NCI-H748 treated with DMSO at 0.1 percent for 48 hours (cell line): ENCODE measurements at places on chromosomes 16 and 17.

DNA sequence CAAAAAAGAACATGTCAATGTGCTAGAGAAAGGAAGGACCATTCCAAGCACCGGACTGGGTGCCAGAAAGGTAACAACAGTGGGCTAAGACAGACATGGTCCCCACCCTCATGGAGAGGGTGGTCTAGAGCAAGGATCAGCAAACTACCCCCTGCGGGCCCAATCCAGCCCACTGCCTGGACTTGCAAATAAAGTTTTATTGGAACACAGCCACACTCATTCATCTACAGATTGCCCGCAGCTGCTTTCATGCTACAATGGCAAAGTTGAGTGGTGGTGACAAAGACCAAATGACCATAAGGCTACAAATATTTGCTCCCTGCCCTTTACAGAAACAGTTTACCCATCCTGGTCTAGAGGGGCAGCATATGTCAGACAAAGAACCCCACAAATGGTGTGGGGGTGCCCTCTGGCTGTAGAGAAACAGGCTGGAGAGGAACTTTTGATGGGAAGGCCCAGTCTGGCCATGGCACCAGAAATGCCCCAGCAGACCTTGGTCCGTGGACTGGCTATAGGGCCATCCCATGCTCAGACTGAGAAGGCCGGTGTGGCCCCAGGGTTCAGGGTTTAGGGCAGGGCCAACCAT, 15.2 kb downstream of the CDH5 start:
- no peak for DNase-seq

- no peak for DNase-seq
Observed at GRCh38 chr17:67491009-67491680, 114.1 kb downstream of the PITPNC1 start.

DNA sequence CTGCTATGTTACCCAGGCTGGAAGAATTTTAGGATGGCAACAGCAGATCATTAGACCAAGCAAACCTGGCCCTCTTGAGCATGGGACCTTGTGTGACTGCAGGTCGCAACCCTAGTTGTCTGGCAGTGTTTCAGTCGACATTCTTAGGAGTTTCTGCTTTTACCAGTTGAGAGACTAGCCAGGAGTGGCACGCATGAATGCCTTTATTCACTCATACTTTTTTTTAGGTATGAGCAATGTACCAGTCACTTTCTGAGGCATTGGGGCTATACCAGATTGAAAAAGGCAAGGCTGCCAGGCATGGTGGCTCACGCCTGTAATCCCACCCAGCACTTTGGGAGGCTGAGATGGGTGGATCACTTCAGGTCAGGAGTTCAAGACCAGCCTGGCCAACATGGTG, 28.2 kb upstream of the HAS3 start:
- DNase-seq, result no peak

- DNase-seq, result no peak
Observed at GRCh38 chr16:11058832-11059231, 114.5 kb downstream of the CLEC16A start.

DNA sequence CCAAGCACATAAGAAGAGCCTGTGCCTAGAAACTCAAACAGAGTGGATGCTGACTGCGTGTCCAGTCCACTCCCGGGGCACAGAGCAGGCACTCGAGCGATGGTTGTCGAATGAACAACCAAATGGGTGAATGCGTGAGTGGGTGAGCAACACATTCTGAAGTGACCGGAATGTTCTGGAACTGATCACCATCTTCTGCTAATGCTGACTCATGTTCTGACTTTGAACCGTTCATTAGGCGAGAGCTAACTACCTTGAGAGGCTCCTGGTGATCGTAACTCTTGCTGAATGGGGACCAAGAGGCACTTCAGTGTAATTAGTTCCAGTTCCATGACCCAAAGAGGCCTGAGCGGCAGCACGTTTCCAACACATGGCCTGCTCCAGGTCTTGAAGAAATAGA, 37.9 kb downstream of the IRF8 start:
- no peak for DNase-seq

- DNase-seq, result no peak
Observed at GRCh38 chr17:35338230-35338629, 35.2 kb downstream of the SLFN11 start.

GRCh38 chr16:27460213-27460612, 58.2 kb downstream of the IL21R start:
- DNase-seq, result no peak

DNA sequence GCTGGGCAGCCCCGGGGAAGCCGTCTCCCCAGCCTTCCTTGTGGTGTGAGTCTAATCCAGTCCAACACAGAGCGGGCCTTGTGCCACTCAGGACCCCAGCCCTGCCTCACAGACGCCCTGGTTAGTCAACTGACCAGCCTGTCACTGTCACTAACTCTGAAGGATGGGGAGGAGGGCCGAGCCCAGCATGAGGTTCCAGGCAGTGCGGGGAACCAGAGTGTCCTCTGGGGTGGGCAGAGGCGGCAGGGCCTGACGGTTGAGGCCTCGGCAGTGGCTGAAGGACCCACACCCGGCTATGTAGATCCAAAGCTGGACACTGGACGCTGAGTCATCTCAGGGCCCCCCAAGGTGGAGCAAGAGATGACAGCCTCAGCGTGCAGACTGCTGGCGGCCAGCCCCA, 8.6 kb downstream of the RPUSD1 start:
- no peak for DNase-seq

DNA sequence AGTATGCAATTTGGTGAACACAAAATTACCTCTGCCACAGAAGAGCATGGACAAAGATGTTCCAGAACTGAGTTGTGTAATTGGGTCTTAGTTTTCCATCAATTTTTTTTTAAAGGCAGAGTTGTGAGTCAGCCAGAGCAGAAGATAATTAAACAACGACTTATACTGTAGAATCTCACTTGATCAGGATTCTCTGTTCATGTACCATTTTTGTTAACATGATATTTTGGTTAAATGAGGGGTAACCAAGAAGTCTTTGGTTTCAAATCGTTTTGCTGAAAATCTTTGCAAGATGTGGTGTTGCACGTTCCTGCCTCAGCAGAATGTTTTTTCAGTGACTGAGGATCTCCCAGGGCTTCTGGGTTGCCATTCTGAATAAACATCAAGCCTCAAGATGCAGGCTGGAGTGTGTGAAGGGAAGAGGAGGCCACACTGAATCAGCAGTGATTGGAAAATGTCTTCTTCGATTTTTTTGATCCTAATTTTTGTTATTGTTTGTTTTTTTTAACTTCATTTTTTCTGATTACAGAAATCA, 232.6 kb upstream of the IRX3 start:
- DNase-seq, result no peak

DNA sequence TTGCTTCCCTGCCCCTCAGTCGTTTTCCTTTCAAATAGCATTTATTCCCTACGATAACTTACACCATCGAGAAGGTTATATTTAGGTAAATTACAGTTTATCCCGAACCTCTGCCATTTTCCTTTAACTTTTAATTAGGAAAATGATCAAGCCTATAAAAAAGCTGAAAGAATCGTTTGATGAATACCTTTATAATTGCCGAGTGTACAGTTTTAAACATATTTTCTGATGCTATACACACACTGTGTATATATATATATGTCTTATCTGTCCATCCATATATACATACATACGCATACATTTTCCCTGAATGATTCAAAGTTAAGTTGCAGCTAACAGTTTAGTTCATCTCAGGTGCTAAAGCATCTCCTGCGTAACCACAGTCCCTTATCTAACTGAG, 56.6 kb upstream of the CRISPLD2 start:
- DNase-seq, result no peak

- no peak for DNase-seq
Observed at GRCh38 chr17:78957128-78957527, 22.6 kb downstream of the LGALS3BP start.

DNA sequence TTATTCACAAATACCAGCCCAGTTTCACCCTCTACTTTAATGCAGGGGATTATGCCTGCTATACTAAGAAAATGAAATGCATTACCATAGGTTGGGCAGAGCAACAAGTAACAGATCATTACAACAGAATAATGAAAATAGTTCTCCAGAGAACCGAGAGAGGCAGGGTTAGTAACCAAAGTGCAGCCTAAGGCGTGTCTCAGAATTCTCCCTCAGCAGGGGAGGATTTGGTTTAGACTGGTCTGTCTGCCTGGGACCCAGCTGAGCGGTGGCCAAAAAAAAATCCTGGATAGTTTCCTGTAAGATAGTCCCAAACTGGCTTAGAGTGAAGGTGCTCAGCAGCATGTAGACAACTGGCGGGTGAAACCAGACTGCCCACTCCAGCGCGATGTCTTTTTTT, 30.8 kb upstream of the ADCY7 start:
- no peak for DNase-seq

DNA sequence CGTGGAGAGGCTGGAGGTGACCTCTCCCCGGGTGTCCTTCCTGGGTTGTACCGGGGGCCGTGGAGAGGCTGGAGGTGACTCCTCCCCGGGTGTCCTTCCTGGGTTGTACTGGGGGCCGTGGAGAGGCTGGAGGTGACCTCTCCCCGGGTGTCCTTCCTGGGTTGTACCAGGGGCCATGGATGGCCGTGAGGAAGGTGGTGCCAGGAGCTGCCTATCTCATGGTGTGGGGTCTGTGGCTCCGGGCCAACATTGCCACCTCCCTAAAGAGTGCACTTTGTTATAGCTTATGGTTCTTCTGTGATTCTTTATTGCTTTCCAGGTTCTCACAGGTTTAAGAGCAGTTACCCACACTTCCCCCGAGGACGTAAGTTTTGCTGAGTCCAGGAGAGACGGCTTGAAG, 86.3 kb upstream of the ZNF750 start:
- no peak for DNase-seq

GRCh38 chr17:79937391-79938335, 98.0 kb downstream of the TBC1D16 start:
- DNase-seq, result no peak

DNA sequence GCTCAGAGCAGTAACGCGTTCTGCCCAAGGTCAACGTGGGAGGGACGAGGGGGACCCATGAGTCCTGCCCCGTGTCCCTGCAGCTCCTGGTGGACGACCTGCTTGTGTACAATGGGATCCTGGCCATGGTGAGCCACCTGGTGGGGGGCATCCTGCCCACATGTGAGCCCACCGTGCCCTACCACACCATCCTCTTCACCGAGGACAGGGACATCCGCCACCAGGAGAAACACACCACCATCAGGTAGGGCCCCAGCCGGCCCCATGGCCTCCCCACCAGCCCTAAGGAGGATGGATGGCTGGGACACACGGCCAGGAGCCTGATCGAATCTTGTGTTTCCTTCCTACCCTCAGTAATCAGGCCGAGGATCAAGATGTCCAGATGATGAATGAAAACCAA, 227.6 kb downstream of the KATNIP start:
- DNase-seq, result no peak

GRCh38 chr17:78889531-78889930, 13.5 kb downstream of the CEP295NL start:
- no peak for DNase-seq

- no peak for DNase-seq
Observed at GRCh38 chr16:82016964-82017363, 5.7 kb upstream of the SDR42E1 start.

DNA sequence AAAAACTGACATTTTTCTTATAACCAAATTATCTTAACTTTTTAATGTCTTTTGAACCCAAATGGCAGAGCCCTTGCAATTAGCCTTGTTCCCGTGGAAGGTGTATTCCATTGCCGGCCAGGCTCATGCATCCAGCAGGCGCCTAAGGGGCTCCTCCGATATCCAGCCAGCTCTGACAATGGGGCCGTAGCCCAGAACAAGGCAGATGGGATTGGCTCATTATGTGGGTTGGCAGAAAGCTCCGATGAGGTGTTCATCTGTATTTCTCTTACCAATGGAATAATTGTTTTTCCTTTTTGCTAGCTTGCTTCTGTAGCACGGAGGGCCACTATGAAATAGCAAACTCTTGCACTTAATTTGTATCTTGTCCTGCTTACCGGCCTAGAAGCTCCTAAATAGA, 208.2 kb upstream of the CHMP6 start:
- no peak for DNase-seq

GRCh38 chr17:16293931-16294330, 59.3 kb downstream of the CENPV start:
- DNase-seq, result no peak

DNA sequence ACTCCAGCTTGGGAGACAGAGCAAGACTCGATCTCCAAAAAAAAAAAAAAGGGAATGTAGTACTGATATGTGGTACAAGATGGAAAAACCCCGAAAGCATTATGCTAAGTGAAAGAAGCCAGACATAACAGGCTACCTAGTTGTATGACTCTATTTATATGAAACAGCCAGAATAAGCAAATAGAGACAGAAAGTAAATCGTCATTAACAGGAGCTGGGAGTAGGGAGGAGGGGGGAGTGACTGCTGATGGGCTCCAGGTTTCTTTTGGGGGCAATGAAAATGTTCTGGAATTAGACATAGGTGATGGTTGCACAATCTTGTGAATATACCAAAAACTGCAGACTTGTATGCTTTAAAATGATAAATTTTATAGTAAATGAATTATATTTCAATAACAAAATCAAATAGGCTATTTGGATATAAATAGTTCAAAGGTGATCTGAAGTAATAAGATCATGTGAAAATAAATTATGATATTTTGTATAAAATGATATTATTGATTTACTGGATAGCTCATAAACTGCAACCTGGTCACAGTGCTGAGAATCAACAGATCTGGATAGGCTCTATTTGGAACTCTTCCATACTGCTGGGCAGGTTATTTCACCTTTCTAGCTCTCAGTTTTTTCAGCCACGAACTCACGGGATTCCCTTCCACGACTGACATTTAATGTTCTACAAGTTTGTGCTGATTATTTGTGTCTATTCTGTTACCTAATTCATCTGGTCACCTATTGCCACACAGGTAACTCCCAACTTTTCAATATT, 27.1 kb downstream of the ZNF652 start:
- DNase-seq, result no peak

DNA sequence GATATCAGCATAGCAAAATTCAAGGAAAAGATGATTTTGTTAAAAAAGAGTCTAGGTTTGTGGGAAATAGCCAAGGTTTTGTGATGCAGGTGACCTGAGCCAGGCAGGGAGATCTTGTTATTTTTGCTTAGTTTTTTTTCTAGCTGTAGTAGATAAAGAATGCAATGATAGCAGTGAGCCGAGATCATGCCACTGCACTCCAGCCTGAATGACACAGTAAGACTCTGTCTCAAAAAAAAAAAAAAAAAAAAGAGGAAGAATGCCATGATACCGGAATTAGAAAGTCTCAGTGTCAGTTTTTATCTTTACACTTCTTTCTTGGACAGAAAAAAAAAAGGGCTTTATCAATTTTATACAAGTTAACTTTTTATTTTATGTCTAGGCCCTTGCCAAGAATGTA, 27.5 kb downstream of the TMEM238L start:
- no peak for DNase-seq

DNA sequence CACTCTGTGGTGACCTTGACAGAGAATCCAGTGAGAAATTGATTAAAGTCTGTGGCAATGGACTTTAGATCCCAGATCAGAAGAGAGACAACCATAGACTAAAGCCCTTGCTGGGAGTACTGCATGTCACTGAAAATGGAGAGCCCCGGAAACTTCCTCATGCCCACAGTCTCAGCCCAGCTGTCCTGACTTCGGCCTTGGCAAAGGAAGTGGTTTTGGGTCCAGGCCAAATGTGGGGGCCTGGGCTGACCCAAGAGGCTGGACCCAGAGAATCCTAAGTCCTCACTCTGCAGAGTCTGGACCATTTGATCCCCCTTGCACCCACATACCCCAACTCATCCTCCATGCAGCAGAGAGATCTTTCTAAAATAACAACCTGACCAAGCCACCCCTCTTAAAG, 4.7 kb upstream of the BEAN1 start:
- no peak for DNase-seq
